ENCODE measurements at places on chromosomes 2 and 18. TPM values are rescaled to one million over a fixed set of nuclear protein-coding genes. Genes with fewer than 3 reads are reported as not detected.

GRCh38 chr2:28465148-28465885, 30.5 kb upstream of the PLB1 start:
- peaks cover 4% of the 10 kb centered on the region for H3K4me1 ChIP-seq
- no peak overlapping the region for H3K27ac ChIP-seq
- no peaks in the 10 kb centered on the region for H3K27me3 ChIP-seq
- no peak overlapping the region for H3K4me3 ChIP-seq
- peak; percentile 44 for DNase-seq

GRCh38 chr2:44751754-44752479, 189.6 kb upstream of the SIX3 start:
- no peak overlapping the region for H3K27ac ChIP-seq
- no peak overlapping the region for H3K4me3 ChIP-seq
- H3K4me1 ChIP-seq = no peaks in the 10 kb centered on the region
- no peak for DNase-seq
- H3K36me3 ChIP-seq = peaks cover 3% of the 10 kb centered on the region

The LYPD6 gene
- polyA plus RNA-seq = 1.8 TPM

- no peaks in the 10 kb centered on the region for H3K27me3 ChIP-seq
- H3K36me3 ChIP-seq = no peaks in the 10 kb centered on the region
- H3K4me3 ChIP-seq = no peak overlapping the region
- DNase-seq = peak; percentile 10
- H3K4me1 ChIP-seq = peaks cover 9% of the 10 kb centered on the region
Measured at GRCh38 chr18:3148930-3149535, 70.7 kb downstream of the MYOM1 start.

- H3K27me3 ChIP-seq = no peaks in the 10 kb centered on the region
- H3K27ac ChIP-seq = peak overlapping the region; percentile 47
- DNase-seq = peak; percentile 83
- H3K4me3 ChIP-seq = no peak overlapping the region
- peaks cover 25% of the 10 kb centered on the region for H3K36me3 ChIP-seq
Measured at GRCh38 chr2:9333591-9334171, 89.6 kb downstream of the ITGB1BP1 start.

DNA sequence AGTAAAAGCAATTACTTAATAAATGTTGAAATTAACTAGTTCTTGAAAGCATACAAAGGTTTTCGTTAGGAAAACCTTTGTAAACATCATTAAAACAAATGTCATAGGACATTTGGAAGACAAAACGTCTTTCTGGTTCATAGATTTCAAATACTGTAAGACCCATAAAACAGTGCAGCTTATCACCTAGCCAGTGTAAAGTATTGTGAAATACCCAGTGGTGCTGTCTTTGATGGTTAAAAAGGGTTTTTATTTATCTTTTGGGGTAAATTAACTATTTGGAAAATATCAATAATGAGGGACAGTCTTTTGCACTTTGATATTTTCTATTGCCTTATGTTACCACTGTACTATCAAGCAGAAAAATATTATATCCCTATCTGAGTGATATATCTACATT, 120.0 kb upstream of the FAM98A start:
- DNase-seq = no peak
- no peaks in the 10 kb centered on the region for H3K27me3 ChIP-seq
- no peaks in the 10 kb centered on the region for H3K36me3 ChIP-seq

DNA sequence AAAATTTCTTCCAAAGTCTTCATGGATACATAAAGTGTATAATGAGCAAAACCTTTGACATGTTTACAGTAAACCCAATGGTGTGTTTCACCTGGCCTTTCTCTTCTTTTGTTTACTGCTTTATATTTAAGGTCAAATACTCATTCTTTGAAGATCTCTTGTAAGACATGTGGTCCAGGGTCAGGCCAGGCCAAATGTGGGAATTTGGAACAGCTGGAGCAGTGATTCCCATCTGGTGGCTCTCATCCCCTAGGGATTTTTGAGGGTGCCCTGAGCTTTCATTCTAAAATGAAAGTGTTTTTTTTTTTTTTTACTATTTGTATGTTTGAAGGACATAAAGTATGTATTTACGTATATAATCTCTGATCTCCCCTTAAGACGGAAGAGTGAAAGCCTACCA, 13.8 kb upstream of the MGAT5 start:
- H3K4me1 ChIP-seq = peaks cover 7% of the 10 kb centered on the region
- no peak overlapping the region for H3K4me3 ChIP-seq
- no peak overlapping the region for H3K27ac ChIP-seq
- no peak for DNase-seq
- H3K36me3 ChIP-seq = no peaks in the 10 kb centered on the region

The ACTR1B gene
- 66.5 TPM for polyA plus RNA-seq

The AQP12A gene
- polyA plus RNA-seq = 3.4 TPM

- no peaks in the 10 kb centered on the region for H3K27me3 ChIP-seq
- H3K4me3 ChIP-seq = no peak overlapping the region
- H3K36me3 ChIP-seq = no peaks in the 10 kb centered on the region
- DNase-seq = no peak
Measured at GRCh38 chr18:50832754-50833153, 12.9 kb upstream of the MRO start.

The NEURL3 gene
- polyA plus RNA-seq = 3.1 TPM

GRCh38 chr2:192729369-192729768, 534.6 kb upstream of the TMEFF2 start:
- no peak overlapping the region for H3K4me3 ChIP-seq
- H3K27me3 ChIP-seq = no peaks in the 10 kb centered on the region
- no peaks in the 10 kb centered on the region for H3K36me3 ChIP-seq
- H3K27ac ChIP-seq = no peak overlapping the region

DNA sequence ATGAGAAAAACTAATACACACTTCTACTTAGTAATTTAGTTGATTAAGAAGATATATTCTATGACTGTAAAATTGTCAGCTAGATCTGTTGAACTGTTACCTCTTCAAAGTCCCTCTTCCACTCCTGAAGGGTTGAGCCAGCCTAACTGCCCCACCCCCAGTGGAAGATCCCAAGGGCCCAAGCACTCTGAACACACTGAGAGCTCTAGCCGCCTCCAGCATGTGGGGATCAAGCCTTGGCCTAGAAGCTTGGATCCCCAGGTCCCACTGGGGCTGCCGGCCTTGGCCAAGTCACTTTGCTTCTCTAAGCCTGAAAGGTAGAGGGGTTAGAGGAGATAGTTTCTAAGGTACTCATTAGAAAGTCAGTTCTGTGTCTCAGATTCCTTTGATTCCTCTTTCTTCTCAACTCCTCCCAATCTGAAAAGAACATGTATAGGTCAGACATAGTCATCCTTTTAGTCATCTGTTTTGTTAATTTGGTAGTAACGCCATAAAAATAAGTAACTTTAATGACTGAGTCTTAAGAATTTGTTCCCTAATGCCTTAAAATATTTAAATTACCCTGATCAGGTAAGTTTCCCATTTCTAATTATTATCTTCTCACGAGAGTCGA, 5.6 kb downstream of the CPSF3 start:
- no peaks in the 10 kb centered on the region for H3K27me3 ChIP-seq
- H3K4me3 ChIP-seq = no peak overlapping the region
- DNase-seq = no peak
- H3K4me1 ChIP-seq = peaks cover 13% of the 10 kb centered on the region

The ZNF396 gene
- polyA plus RNA-seq = 1.1 TPM

DNA sequence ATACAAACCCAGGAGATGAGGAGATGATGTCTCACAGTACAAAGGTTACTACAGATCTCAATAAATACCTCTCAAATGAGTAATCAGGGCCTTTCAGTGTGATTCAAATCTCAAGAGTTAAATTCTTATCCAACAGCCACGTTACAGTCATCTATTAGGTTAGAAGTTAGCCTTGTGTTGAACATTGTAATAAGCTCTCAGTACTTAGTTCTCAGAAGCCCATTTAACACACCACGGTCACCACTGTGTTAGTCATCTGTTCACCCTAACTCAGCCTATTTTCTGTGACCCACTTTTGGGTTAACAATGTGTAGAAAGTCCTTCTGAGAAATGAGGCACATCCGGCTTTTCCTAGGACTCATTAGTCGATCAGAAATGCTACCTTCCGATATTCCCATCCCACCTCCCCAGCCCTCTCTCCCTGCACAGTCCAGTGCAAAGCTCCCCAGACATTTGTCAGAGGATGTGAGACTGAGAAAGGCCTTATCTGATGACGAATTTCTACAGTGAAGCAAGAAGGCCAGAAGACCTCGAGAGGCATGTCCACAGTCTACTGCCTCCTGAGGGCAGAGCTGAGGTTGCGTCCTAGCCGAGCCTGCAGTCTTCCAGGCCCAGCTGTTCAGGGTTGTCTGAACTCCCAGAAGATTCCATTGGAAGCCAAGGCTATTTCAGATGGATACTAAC, 92.6 kb downstream of the ACTR2 start:
- H3K27me3 ChIP-seq = no peaks in the 10 kb centered on the region
- peaks cover 28% of the 10 kb centered on the region for H3K36me3 ChIP-seq
- DNase-seq = peak; percentile 85
- no peak overlapping the region for H3K4me3 ChIP-seq
- peaks cover 2% of the 10 kb centered on the region for H3K4me1 ChIP-seq
- peak overlapping the region; percentile 82 for H3K27ac ChIP-seq

The VIL1 gene
- polyA plus RNA-seq = 345 TPM

- H3K4me3 ChIP-seq = no peak overlapping the region
- DNase-seq = no peak
- no peaks in the 10 kb centered on the region for H3K36me3 ChIP-seq
- no peaks in the 10 kb centered on the region for H3K27me3 ChIP-seq
Measured at GRCh38 chr18:39966275-39966674, 1988.8 kb upstream of the PIK3C3 start.

GRCh38 chr18:13280070-13280795, 61.7 kb downstream of the LDLRAD4 start:
- H3K36me3 ChIP-seq = no peaks in the 10 kb centered on the region
- no peak for DNase-seq
- no peak overlapping the region for H3K27ac ChIP-seq
- no peak overlapping the region for H3K4me3 ChIP-seq
- H3K27me3 ChIP-seq = no peaks in the 10 kb centered on the region

DNA sequence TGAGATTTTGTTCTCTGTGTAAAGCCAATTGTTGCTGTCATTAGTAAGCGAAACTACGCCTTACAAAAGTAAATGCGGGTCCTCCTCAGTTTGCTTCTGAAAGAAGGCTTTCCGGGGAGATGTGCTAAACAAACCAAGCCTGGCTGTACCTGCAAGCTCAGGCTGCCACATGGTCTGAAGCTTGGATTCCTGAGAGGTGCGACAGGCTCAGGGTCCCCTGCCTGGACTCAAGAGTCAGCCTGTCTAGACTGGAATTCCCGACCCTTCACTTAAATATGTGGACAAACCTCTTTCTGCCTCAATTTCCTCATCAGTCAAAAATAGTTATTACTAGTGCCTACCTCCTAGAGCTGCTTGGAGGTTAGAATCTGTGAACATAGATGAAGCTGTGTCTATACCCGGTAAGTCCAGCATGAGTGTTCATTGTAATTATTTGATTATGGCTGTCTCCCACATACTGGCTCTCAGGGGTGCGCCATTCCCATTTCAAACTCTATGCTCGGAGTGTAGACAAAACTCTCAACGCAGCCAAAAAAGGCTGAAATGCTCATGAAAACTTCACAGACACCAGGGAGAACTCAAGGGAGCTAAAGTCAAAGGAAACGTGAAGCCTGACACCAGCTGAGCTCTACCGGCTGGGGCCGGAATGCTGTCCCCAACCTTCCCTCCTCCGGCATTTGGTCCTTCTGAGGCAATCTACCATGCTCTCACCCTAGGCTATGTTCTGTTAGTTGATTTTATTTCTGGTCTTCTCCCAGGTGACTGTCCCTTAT, 31.4 kb downstream of the SOWAHC start:
- no peaks in the 10 kb centered on the region for H3K4me1 ChIP-seq
- peak overlapping the region; percentile 87 for H3K27ac ChIP-seq
- H3K4me3 ChIP-seq = no peak overlapping the region
- DNase-seq = peak; percentile 16
- no peaks in the 10 kb centered on the region for H3K27me3 ChIP-seq
- H3K36me3 ChIP-seq = no peaks in the 10 kb centered on the region

DNA sequence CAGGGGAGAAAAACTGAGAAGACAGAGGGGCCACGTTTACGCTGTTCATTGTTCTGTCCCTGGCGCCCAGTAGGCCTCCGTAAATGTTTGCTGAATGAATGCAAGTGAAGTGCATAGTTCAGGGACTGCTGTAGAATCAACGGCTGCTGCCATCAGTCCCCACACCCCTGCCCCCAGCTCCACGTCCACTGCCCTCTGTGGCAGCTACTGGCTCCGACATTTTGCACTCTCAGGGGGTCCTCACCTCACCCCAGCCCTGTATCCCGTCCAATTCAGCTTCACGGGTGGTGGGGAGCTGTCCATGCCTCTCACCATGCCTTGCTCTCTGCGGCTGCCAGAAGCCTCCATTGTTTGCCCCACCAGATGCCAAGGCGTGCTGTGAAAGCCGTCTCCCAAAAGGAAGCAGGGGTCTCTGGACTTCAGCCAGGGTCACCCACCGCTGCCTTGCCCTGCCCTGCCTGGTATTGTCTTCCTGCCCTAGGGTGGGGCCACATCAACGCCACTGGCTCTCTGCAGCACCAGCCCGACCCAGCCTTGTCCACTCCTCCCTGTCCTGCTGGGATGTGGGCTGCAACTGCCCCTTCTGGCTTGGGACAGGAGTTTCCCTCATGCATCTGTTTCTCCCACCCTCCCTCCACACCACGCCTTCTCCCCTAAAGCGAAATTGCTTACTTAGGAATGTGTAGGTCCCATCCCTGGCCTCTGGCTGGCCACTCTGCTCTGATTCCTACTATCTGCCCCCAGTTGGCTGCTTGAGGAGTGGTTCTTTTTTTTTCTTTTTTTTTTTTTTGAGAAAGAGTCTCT, 86.0 kb downstream of the RHOB start:
- H3K4me1 ChIP-seq = no peaks in the 10 kb centered on the region
- DNase-seq = no peak
- H3K27ac ChIP-seq = no peak overlapping the region
- H3K36me3 ChIP-seq = no peaks in the 10 kb centered on the region

DNA sequence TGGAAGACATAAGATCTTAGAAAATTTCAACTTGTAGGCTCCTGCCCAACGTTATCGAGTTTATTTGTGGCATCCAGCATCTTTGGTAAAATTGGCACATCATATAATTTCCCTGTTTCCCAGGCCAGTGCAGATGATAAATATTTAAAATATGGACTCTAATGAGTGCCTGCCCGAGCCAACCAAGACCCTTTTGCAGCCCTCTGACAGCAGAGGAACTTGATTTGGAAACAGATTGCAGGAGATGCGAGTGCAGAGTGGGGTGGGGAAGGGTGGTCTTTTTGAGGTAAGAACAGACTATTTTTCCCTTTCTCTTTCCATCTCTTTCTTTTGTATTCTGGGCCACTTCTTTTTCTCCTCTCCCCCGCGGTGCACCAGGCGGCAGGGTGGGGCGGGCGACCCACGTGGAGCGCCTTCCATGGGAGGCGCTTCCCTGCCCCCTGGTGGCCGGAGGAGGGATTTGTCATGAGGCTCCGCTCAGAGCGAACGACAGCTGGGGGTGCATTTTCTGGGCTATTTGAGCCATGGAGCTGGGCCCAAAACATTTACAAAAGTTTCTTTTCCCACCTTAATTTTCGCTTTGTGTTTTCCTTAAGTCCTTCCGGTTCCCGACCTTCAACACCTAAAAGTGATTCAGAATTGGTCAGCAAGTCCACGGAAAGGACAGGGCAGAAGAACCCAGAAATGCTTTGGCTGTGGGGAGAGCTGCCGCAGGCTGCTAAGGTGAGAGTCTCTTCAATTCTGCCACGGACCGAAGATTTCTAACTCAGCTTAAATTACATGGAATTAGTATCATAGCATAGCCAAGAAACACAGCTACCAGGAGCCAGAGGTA, 32.7 kb downstream of the LPIN1 start:
- peaks cover 5% of the 10 kb centered on the region for H3K4me1 ChIP-seq
- DNase-seq = peak; percentile 71

- no peaks in the 10 kb centered on the region for H3K4me1 ChIP-seq
- no peak overlapping the region for H3K4me3 ChIP-seq
- H3K36me3 ChIP-seq = no peaks in the 10 kb centered on the region
- no peak for DNase-seq
Measured at GRCh38 chr18:41922841-41923240, 32.2 kb upstream of the PIK3C3 start.

The ATOH8 gene
- polyA plus RNA-seq = 3.2 TPM
